ENCODE measurements at places on chromosomes 5 and 9.
A peak's percentile ranks its signal among the peaks of the same experiment; 100 is the strongest.

- peak; percentile 72 for DNase-seq
These were observed 25.0 kb upstream of the TDRD7 start for GRCh38 chr9:97386733-97387503.

GRCh38 chr5:78286290-78286689 is 8.2 kb downstream of the AP3B1 start:
- no peak for DNase-seq

GRCh38 chr5:89444088-89444487 is 561.1 kb upstream of the MEF2C start:
- no peak for DNase-seq

DNA sequence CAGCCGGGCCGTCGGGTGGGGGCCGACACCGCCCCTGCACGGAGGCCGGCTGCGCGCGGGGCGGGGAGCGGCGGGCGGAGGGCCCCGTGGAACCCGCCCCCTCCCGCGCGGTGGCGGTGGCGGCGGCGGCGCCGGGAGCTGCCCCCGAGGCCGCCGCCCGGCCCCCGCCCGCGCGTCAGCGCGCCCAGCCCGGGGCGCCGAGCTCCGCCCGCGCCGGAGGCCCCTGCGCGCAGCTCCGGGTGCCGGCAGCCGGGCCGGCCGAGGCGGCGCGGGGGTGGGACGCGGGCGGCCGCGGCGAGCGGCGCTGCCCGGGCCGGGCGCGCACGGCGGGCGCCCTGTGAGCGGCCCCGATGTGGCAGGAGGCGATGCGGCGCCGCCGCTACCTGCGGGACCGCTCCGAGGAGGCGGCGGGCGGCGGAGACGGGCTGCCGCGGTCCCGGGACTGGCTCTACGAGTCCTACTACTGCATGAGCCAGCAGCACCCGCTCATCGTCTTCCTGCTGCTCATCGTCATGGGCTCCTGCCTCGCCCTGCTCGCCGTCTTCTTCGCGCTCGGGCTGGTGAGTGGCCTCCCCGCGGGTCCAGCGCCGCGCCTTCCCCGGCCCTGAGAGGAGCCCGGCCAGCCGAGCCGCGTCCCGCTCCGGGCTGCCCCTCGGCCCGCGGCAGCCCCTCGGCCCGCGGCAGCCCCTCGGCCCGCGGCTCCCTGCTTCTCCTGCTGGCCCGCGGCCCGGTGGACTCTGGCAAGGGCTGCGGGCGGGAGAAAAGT is at the start of gene ADCY2:
Gene ADCY2 (plus strand): TSS at position 192 of the 766 bp plus-strand sequence. CDS start 159 bp downstream, at position 351.
- no peak for DNase-seq

GRCh38 chr5:110475529-110475928 is 250.9 kb downstream of the TMEM232 start:
- no peak for DNase-seq

GRCh38 chr5:58069846-58070245 is 390.0 kb downstream of the PLK2 start:
- no peak for DNase-seq

DNA sequence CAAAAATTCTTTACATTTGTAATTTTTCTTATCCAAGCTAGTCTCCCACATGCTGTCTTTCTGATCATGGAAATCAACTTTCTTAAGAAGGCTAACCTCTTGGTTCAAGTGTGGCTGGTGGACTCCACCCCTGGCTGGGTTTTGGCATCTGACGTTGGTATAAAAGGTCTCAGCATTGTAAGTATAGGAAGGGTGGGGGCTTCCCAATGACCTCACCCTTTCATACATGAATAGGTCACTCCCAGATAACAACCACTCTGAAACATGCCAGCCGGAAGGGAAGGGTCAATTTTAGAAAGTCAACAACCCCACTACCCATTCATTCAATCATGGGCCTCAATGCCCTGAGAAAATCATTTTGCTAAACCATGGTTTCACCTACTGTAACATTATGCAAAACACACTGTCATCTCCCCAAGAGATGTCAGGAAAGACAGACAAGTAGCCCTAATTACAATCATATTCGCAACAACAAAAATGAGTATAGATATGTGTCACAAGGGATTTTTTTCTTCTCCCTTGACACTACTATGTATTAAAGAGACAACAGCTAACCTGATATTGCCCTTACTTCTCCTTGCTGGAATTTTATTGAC is 31.9 kb upstream of the PCSK5 start:
- no peak for DNase-seq

DNA sequence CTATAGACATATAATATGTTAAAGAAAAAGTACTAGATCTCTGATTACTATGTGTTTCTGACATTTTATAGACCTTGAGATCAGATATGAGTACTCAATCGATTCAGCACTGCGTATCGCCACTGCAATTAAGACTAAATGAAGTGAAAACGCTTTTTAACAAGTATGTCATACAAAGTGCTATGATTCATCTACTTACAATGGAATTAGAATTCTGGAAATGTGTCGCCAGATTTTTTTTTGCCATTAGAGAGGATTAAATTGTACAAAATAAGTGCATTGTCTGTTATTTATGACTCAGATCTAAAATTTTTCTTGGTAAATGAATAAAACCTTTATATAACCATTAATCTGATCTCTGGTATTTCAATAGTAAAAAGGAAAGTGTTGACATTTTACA is 20.0 kb upstream of the AGGF1 start:
- no peak for DNase-seq

GRCh38 chr5:157180374-157181264 is at the start of gene ITK:
Gene ITK (plus strand): TSS chr5:157180840. CDS start chr5:157180978, 138 bp downstream.
- no peak for DNase-seq

DNA sequence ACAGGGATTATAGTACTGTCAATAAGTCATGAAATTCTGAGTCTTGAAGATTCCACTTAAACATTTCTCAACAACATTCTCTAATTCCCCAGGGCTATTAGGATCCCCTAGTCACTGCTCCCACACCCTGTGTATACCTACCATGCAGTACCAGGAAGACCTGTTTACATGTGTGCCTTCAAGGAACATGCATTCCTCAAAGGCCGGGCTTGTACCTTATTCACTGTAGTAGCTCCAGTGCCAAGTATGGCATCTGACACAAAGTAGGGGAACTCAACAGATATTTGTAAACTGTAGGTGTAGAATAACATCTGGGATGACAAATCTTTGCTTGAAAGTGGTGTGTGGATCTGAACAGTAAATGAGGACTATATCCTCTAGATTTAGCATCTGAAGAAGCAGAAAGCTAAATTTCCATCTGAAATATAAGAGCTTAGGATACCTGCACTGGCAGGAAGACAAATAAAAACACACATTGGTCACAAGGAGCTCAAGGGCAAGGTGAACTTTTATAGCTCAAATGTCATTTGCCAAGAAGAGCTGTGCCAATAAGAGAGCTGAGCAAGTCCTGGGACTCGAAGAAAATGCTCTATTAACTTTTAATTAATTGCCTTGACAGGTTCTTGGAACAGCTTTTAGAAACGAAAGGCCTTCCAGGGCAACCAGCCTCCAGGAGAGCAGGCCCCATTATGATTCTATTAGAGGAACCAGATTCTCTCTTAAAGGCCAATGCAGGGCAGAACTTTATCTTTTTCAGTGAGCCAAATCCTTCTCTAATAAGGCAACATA is 52.3 kb upstream of the MYOT start:
- DNase-seq, result no peak
